Regular cardiac myocyte (primary cell): ENCODE measurements at places on chromosomes 2 and 18. TPM values are rescaled to one million over a fixed set of nuclear protein-coding genes. Genes with fewer than 3 reads are reported as not detected.

The KHK gene
- 0.56 and 0.96 TPM in 2 replicates for total RNA-seq

The PCBP1 gene
- total RNA-seq, result 26.8 and 60.4 TPM in 2 replicates

The GNAL gene
- total RNA-seq, result under 0.01 and 0.28 TPM in 2 replicates

The ADGRF3 gene
- total RNA-seq, result under 0.01 TPM in 2 replicates

The SF3B6 gene
- 145 and 183 TPM in 2 replicates for total RNA-seq

The POTEJ gene
- total RNA-seq, result not detected in 2 replicates

The SMPD4 gene
- 10.4 and 19.7 TPM in 2 replicates for total RNA-seq

The DLX2 gene
- total RNA-seq, result 0.96 TPM in 1 of 2 replicates, not detected in the other

The CYS1 gene
- total RNA-seq, result 0.58 and 1.7 TPM in 2 replicates

The SALL3 gene
- total RNA-seq, result under 0.01 and 0.19 TPM in 2 replicates

The SULT1C4 gene
- 0.56 and 0.58 TPM in 2 replicates for total RNA-seq

The KYNU gene
- total RNA-seq, result 0.38 and 2.8 TPM in 2 replicates

The FSHR gene
- not detected in 2 replicates for total RNA-seq

The GPC1 gene
- total RNA-seq, result 42.9 and 55.0 TPM in 2 replicates

The SERPINB12 gene
- total RNA-seq, result not detected in 2 replicates

The LGALSL gene
- total RNA-seq, result 3.1 and 6.2 TPM in 2 replicates

The REG3A gene
- total RNA-seq, result not detected in 2 replicates

The TET3 gene
- total RNA-seq, result 1.7 and 2.5 TPM in 2 replicates

The APCDD1 gene
- total RNA-seq, result 0.19 TPM in 1 of 2 replicates, not detected in the other

The RUFY4 gene
- total RNA-seq, result not detected in 2 replicates

The IHH gene
- not detected in 2 replicates for total RNA-seq

The FHOD3 gene
- 2.3 and 9.9 TPM in 2 replicates for total RNA-seq

The IL1F10 gene
- total RNA-seq, result not detected in 2 replicates

The NEU2 gene
- not detected in 2 replicates for total RNA-seq

The BOLL gene
- total RNA-seq, result not detected in 2 replicates

The CHRNA1 gene
- 0.28 and 0.38 TPM in 2 replicates for total RNA-seq
